Subcutaneous adipose tissue (tissue), 4 donors: ENCODE measurements at places on chromosomes 2 and 18. TPM values are rescaled to one million over a fixed set of nuclear protein-coding genes. Genes with fewer than 3 reads are reported as not detected.

Gene TXNDC2
- not detected for total RNA-seq

Gene COX7A2L
- 125 TPM for total RNA-seq

Gene CCL20
- not detected for total RNA-seq

Gene ZEB2
- 312 TPM for total RNA-seq

Gene HOXD12
- total RNA-seq = not detected

Gene TDRD15
- total RNA-seq = not detected
